ENCODE measurements at places on chromosomes 7 and 10. TPM values are rescaled to one million over a fixed set of nuclear protein-coding genes. Genes with fewer than 3 reads are reported as not detected.
A peak's percentile ranks its signal among the peaks of the same experiment; 100 is the strongest.

GRCh38 chr10:99929360-99929759 lies 80.4 kb downstream of the DNMBP start:
- H3K36me3 ChIP-seq: no peaks in the 10 kb centered on the region
- peaks cover 4% of the 10 kb centered on the region for H3K27me3 ChIP-seq
- peaks cover 20% of the 10 kb centered on the region for H3K4me1 ChIP-seq
- no peak overlapping the region for H3K27ac ChIP-seq

- no peak overlapping the region for H3K27ac ChIP-seq
- no peak overlapping the region for H3K4me3 ChIP-seq
- H3K4me1 ChIP-seq: no peaks in the 10 kb centered on the region
- DNase-seq: no peak
Observed at GRCh38 chr7:94170836-94171235, 166.7 kb upstream of the BET1 start.

KIF11 gene
- 1.3 TPM for total RNA-seq

- H3K4me1 ChIP-seq: peaks cover 5% of the 10 kb centered on the region
- peaks cover 5% of the 10 kb centered on the region for H3K36me3 ChIP-seq
- H3K27me3 ChIP-seq: peaks cover 6% of the 10 kb centered on the region
- no peak for DNase-seq
- no peak overlapping the region for H3K4me3 ChIP-seq
Observed at GRCh38 chr7:35736725-35737124, 41.8 kb upstream of the HERPUD2 start.

BAMBI gene
- total RNA-seq: 0.92 TPM

GRCh38 chr10:24871011-24871935 lies 81.1 kb downstream of the PRTFDC1 start:
- H3K36me3 ChIP-seq: peaks cover 2% of the 10 kb centered on the region
- no peak overlapping the region for H3K27ac ChIP-seq
- no peak overlapping the region for H3K4me3 ChIP-seq

- H3K4me3 ChIP-seq: no peak overlapping the region
- no peak for DNase-seq
- peaks cover 28% of the 10 kb centered on the region for H3K27me3 ChIP-seq
- H3K4me1 ChIP-seq: no peaks in the 10 kb centered on the region
- no peaks in the 10 kb centered on the region for H3K36me3 ChIP-seq
Observed at GRCh38 chr7:156014201-156014600, 201.9 kb upstream of the SHH start.

WDR86 gene
- total RNA-seq: 9.7 TPM

GRCh38 chr10:7410862-7411670 lies at the start of gene SFMBT2:
TSS of gene SFMBT2 (minus strand) at chr10:7411034. CDS start at chr10:7381898, 29,136 bp downstream.
- H3K4me1 ChIP-seq: peaks cover 19% of the 10 kb centered on the region
- H3K27ac ChIP-seq: peak within 1 kb of the TSS; percentile 93
- no peaks in the 10 kb centered on the region for H3K36me3 ChIP-seq
- peak within 1 kb of the TSS; percentile 98 for H3K4me3 ChIP-seq
- H3K27me3 ChIP-seq: no peaks in the 10 kb centered on the region

VGF gene
- not detected for total RNA-seq

DNA sequence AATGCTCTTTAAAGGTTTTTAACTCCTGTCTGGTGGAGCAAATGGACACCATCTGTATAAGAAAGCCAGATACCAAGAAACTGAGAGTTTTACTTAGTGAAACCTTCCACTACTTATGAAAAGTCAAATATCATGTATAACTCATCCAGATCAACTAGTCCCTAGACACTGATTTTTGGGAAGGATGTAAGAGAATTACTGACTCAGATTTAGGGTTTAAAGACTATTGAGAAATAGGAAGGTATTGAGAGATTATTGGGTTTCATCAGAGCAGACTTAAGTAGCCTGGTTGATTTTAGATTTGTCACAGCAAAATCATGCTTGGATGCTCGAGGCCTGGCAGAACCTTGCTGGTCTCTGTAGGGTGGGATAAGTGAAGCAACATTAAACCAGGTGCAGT lies 3.1 kb downstream of the CSTF2T start:
- H3K27ac ChIP-seq: no peak overlapping the region
- H3K4me3 ChIP-seq: no peak overlapping the region
- DNase-seq: no peak
- H3K36me3 ChIP-seq: peaks cover 7% of the 10 kb centered on the region
- no peaks in the 10 kb centered on the region for H3K27me3 ChIP-seq

KAZALD1 gene
- not detected for total RNA-seq

DNA sequence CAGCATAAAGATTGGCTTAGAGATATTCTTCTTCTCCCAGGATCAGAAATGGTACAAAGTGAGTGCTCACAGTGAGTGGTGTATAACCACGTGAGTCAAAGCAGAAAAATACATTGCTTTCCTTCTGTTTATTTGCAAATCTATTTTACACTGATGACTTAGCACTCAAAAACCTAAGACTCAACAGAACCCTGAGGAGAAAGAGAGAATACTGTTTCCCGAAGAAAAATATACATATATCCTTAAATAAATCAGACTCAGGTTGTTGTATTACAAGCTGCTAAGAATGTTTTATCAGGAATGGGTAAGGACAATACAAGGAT lies 48.7 kb downstream of the ODAD2 start:
- no peak overlapping the region for H3K27ac ChIP-seq
- peaks cover 8% of the 10 kb centered on the region for H3K27me3 ChIP-seq
- H3K36me3 ChIP-seq: no peaks in the 10 kb centered on the region
- DNase-seq: no peak

All from T-helper 17 cell (primary cell).